ENCODE measurements at places on chromosomes 2 and 18.

DNA sequence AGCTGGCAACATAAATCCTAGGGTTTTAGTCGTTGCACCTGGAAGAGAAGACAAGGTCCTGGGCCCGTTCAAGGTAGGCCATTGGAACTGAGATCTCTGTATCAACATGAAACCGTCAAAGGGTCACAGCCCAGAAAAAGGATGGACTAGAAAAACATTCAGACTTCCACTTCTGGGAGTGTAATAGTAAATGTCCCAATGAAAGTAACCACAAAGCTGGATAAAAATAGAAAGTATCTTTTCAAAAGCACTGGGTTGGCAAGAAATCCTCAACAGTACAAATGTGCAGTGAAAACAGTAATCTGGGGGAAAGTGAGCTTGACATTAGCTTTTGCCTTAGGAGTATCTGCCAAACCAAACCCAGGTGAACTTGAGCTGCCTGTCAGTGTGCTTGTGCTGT lies 12.9 kb downstream of the CGREF1 start:
- DNase-seq = no peak

DNA sequence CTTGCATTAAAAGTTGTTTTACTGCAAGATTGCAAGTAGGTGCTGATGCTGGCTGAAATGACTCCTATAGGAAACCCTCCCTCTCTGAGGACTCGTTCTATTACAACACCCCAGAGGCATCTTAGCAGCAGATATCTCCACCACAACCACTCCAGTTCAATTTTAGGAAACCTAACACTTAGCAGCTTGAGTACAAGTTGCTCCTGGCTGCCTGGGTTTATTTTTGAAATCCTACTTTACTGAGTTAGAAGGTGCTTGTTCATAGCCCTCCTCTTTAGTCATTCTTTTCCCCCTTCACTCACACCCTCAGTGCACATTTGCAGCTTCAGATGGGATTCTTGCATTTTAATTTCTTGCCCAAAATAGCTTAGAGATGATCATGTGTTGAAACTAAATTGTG lies 111.5 kb downstream of the MTCL1 start:
- no peak for DNase-seq

DNA sequence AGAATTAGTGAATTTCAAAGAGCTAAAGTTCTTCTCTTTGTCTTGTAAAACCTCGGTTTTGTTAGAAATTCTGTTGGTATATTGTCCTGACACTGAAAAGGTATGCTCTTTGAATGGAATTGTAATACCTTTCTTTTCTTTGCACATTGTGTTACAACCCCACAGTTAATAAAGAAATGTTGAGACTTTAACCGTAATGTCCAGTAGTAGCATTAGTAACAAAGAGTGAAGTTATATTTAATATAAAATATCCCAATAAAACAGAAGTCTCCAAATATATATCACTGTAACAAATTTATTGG lies 69.8 kb downstream of the EHBP1 start:
- DNase-seq = no peak

DNA sequence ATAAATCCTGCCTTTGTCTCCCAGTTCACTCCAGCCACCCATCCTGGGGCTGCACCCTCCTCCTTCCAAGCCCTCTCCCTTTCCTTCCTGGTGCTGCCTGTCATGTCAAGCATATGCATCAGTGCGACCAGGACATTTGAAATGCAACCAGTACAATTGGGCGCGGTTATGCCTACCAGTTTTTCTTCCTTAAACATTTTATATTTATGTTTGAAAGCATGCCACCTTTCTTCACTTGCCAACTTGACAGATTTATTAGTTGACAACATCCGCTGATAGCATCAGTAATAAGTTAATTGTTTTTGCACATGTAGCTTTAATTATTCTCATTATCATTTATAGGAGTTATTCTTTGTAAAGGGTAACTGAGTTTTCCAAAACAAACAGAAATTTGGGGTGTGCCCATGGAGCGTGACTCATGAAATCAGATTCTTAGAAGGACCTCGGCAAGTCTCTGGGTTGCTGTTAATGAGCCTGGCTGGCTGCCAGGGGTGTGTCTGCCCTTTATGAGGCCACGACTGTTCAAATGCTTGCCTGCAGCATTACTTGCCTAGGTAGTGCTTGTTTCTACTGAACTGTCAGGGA lies 32.8 kb upstream of the IL1B start:
- DNase-seq = no peak

DNA sequence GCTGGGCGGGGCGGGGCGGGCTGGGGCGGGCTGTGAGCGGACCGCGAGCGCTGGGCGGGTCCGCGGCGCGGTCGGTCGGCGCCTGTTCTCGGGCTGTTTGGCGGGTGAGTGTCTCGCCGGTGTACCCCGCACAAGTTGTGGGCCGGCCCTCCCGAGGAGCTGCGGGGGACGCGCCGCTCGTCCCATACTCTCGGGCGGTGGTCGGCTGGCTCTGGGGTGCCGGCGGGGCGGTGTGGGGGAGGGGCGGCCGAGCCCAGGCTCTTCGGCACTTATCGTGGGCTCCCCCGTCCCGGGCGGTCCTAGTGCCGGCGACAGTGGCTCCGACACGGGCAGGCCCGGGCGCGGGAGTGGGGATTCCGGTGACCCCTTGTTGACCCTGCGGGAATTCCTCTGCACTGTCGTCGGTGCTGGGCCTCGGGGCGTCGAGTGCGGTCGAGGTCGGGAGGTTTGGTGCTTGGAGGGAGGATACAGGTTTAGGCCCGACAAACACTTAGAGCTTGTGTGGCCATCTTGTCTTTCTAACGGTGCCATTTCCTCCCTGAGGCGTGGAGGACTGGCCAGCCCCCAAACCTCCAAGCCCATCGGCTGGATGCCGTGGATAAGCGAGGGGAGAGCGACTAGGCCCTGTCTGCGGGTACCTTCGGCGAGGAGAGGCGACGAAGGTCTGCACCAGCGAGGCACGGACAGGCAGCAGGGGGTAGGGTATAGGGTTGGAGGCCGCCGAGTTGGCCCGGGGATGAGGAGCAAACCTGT lies at the start of gene SEPTIN2:
Gene SEPTIN2 (plus strand): TSS at position 47 of the 753 bp plus-strand sequence. CDS start 8,308 bp downstream, outside the sequence.
- DNase-seq = peak; percentile 85

- DNase-seq = no peak
These were observed 369 bp downstream of the CDK5R2 start for GRCh38 chr2:218959761-218960308.

DNA sequence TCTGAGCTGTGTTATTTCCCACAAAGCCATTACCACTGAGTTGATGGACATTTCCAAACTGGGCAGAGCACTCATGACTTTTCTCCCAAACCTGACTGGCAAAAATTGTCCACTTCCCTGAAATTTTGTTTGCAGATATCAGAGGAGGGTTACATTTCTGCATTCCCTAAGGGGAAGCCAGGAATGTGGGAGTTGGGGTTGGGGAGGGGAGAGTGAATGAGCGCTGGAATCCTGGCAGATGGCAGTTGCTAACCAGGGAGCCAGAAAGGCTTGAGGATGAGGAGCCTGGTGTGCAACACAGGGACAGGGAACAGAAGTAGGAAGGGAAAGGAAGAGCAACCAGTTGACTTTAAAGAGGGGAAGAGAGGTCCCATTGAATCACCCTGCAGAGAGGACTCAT lies 14.0 kb upstream of the CCNYL1 start:
- no peak for DNase-seq

DNA sequence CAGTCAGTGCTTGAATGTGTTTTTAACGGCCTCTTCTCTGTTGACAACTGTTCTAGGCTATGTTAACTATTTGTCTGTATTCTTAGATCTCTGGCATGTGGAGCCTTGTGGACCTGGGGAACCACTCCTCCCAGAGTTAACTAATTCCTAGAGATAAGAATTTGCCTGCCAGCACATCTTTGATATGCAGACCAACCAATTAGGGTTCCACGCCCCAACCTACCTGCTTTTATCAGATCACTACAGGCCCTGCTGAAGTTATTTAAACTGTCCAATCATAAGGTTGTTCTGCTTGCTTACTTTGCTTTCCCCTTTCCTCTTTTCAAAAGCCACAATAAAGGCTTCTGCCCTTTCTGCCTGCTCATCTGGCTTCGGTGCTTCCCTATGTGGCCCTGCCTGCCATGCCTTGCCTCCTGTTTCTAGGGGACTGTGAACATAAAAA lies 8.5 kb upstream of the CYBRD1 start:
- no peak for DNase-seq

GRCh38 chr2:71503837-71504236 lies 50.5 kb downstream of the DYSF start:
- DNase-seq = no peak

DNA sequence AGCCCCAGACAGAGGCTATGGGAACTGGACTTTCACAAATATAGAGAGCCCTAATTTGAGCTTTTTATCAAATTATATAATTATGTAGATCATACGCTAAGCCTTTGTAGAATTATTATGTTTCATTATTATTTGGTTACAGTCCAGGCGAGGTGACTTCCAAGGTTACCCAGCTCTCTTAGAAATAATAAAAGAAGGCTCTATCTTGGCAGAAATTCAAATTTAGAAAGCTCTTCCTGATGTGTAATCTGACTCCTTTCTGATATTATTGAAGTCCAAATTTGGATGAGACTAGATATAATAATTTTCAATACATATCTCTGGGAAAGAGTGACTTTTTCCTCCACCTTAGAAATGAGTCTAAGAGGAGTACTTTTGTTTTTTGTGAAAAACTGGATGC lies 4.8 kb upstream of the SLC38A11 start:
- DNase-seq = no peak

DNA sequence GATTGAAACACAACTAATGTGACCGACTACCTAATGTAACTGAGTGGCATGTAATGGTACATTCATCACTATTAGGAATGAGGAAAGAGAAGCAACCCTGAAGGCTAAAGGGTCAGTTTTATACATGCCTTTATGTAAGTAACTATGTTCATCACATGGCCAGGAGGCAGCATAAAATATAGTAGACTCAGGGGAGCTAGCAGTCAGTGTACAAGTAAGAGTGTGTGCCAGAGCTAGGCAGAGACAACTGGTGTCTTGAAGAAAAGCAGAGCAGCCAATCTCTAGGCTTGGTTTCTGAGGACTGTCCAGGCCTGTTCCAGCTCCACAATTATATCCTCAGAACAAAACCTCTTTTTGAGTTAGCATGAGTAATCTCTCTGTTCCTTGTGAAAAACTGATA lies 18.1 kb downstream of the SMAD2 start:
- no peak for DNase-seq

DNA sequence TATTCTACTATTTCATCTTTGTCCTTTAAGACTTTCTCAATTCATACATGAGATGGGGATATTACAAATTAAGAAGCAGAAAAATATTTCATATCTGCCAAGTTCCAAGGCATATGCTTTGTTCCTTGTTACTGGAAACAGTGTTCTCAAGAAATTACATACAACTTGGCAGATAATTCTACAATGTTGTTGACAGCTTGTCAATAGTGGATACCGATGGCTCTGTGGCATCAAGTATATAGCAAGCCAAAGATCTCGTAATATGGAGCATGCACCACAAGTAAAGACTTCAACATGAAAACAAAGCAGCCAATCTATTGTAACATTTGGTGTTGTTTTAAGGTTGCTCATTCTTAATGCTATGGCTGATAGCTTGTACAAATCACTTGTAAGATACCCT lies 598.2 kb upstream of the KLHL29 start:
- no peak for DNase-seq

GRCh38 chr18:61854578-61855448 lies 38.0 kb downstream of the RNF152 start:
- no peak for DNase-seq

DNA sequence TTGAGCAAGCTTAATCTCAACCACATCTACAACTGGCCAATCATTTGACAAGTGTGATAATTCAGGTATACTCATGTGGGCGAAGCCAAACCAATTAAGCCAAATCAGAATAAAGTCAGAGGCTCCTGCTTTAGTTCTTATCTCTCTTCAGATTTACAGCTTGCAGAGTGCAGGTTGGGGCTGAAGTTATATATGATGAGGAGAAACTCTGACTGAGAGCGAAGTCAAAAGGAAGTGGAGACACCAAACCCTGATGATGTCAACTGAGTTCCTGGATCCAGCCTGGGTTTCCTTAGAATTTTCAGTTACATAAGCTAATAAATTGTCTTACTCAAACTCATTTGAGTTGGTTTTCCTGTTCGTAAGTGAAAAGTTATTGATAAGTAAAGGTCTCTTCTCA lies 73.9 kb downstream of the ASXL2 start:
- no peak for DNase-seq

DNA sequence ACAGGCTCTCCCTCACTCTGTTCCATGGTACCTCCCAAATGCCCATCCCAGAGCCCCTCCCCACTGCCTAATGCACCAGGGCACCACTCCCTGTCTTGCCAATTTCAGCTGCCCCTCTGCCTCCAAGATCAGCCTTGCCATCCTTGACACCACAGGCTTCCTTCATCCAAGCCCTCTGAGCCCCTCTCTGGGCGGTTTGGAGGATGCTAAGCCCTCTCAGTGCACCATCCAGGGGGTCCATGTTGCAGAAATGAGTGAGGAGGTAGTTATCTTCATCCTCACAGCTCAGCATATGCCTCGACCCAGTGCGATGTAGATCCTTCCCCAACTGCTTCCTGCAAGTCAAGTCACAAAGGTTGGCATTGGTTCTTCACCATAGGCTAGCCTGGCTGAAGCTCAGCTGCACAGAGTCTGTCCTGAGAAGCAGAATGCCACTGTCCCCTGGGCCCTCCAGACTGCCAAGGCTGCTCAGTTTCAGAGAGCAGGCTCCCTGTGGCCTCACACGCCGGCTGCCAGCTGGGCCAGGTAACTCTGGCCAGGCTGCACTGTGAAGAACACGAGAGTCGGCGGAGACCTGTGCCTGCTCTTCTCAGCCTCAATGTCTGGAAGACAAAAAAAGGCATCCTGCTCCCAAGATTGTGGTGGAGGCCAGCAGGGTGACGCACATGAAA lies 9.9 kb upstream of the MAP3K2 start:
- DNase-seq = no peak

DNA sequence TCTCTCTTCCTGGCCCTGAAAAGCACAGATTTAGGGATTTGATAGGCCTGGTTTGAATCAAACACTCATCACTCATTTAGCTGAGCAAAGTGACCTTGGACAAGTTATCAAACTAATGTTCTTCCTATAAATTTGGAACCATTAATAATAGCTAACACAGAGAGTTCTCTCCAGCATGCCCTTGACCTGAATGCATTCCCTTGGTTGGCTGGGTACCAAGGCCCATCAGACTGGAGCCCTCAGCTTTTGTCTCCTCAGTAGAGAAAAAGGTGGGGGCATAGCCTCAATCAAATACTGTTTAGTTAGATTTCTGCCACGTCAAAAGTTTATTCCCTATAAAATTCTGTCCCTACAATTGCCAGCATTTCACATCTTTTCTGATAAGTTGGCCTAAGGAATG lies 13.8 kb upstream of the MRPL19 start:
- DNase-seq = no peak

Data from anterior cingulate cortex (tissue), 58 donors.